ENCODE measurements at places on chromosomes 11 and 22. TPM values are rescaled to one million over a fixed set of nuclear protein-coding genes. Genes with fewer than 3 reads are reported as not detected.

- DNase-seq: peak; percentile 39
Measured at GRCh38 chr11:119791701-119792151, 62.7 kb upstream of the NECTIN1 start.

- DNase-seq: no peak
Measured at GRCh38 chr11:77172666-77172982, 44.6 kb downstream of the MYO7A start.

The FIBP gene
- 131 TPM for total RNA-seq

GRCh38 chr11:112634995-112635737 lies 326.1 kb upstream of the NCAM1 start:
- no peak for DNase-seq

GRCh38 chr11:134139303-134139872 lies 70.5 kb downstream of the JAM3 start:
- DNase-seq: no peak

DNA sequence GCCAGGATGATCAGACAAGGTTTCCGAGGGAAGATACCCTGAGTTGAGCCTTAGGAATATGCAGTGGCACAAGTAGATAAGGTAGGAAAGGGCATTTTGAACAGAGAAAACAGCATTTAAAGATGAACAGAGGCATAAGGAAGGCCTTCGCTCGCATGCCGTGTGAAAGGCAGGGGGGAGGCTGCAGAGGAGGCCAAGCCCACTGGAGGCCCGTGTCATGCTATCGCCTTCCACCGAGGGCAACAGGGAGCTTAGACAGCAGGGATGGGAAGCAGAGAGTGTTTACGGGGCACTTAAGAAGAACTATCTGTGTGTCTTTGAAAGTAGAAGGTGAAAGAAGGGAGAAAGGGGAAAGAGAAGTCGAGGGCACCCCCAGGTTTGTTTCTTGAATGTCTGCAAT lies 148.3 kb downstream of the PKNOX2 start:
- no peak for DNase-seq

GRCh38 chr11:46210133-46210636 lies 67.3 kb upstream of the CREB3L1 start:
- DNase-seq: peak; percentile 73

GRCh38 chr11:80281194-80281593 lies 840.4 kb upstream of the TENM4 start:
- DNase-seq: no peak

The ACAD8 gene
- 7.5 TPM for total RNA-seq

GRCh38 chr11:114366331-114367243 lies 33.7 kb downstream of the C11orf71 start:
- DNase-seq: peak; percentile 84

DNA sequence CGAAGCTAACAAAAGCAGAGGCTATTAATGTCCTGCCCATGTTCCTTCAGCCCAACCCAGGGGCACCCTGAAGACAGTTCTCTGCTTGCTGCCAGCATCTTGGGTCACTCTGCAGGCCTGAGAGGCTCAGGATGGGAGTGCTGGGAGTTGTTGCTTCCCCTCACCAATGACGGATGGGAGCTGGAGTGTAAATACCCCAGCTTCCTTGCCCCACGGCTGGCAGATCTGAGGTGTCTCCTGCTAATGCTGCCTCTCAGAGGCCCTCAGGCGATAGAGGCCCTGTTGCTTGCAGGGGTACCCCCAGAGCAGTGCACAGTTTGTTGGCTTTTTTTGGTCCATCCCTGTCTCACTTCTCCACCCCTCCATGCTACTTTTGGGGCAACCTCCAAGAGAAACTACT lies 32.9 kb downstream of the IFT27 start:
- DNase-seq: no peak

Measured in A172 (cell line).